Stimulated activated CD4-positive, alpha-beta T cell treated with anti-CD3 and anti-CD28 coated beads, TNF-alpha, amount 100 ng/mL, for 1 hour (primary cell): ENCODE measurements at places on chromosomes 5 and 9.

DNA sequence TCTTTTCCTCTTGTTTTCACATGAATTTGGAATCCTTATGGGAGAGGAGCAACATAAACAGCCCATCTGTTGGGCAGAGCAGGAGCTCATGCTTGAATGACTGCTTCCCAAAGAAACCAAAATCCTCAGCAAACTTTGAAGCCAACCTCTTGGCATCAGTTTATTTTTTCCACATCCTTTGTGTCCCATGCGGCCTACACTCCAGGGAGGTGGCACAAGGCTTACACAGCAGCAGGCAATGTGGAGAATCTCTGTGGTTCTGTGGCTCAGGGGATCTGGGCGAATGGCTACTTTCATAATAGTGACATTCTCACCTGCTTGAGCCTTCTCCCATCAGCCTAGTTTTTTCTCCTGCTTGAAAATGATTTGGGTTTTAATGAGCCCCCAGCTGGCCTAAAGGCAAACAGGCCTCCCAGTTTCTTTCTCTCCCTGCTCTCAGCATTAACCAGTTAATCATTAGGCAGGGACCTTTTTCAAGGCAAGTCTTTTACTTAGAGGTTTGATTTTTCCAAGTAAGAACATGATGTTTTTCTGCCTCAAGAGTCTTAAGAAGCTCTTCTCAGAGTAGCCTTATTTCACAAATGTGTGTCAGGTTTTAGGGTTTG, 370.3 kb downstream of the ARHGEF28 start:
- no peak for DNase-seq

DNA sequence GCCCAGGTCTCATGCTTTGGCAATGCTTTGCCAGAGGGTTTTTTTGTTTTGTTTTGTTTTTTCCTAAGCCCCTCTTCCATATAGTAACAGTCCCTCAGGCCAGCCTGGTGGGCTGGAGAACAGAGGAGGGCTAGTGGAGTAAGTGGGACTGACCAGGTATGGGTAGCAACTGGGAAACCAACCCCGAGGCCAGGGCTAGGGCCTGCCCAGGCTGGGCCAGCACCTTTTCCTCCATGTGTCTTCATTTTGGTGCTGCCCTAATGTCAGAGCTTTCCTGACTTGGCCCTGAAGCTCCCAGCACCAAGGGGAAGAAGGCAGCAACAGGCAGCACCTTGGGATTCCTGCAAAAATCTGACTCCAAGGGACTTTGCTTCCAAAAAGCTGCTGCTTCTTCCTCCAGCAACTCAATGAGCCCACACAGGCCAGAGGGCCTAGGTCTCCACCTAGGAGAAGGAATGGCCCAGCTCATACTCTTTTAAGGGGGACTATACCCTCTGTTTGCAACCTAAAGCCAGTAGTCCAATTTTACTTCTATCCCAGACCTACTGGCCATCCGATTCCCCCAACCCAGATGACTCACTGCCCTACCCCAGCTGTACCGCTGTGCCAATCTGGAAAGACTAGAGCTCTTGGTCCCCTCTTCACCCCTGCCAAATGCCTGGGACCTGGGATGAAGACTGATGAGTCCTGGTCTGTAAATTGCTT, 105.1 kb downstream of the PSD2 start:
- no peak for DNase-seq

- no peak for DNase-seq
These were observed 34.2 kb downstream of the EMB start for GRCh38 chr5:50406877-50407276.

DNA sequence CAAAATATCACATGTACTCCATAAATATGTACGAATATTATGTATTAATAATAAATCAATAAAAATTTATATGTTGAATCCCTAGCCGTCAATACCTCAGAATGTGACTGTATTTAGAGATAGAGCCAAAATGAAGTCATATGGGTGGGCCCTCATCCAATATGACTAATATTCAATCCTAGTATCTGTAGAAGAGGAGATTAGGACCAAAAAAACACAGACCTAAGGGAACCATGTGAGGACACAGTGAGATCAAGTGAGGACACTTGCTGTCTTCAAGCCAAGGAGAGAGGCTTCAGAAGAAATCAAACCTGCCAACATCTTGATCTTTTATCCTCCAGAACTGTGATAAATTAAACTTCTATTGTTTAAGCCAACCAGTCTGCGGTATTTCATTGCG, 3.7 kb upstream of the AMACR start:
- no peak for DNase-seq

DNA sequence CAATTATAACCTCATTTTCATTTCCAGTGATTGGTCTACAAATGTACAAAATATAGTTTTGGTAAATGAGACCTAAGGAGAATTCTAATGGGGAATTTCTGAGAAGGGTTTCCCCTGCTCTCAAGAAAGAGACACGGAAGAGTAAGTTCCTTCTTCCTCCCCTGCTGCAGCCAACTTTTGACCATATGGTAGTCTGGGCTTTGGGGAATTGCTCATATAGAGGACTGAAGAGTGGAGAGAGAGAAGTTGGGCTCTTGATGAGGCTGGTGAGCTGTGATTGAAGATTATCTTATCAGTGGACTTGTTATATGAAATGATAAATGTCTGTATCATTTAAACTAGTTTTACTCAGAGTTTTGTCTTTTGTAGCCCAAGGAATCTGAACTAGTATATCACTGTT, 4.3 kb upstream of the LNPEP start:
- no peak for DNase-seq

GRCh38 chr5:65255294-65255693, 226.4 kb downstream of the ADAMTS6 start:
- no peak for DNase-seq

- DNase-seq: no peak
These were observed 2.0 kb downstream of the GLIS3 start for GRCh38 chr9:4297786-4298254.

- no peak for DNase-seq
These were observed 26.4 kb upstream of the TYRP1 start for GRCh38 chr9:12666813-12667212.

DNA sequence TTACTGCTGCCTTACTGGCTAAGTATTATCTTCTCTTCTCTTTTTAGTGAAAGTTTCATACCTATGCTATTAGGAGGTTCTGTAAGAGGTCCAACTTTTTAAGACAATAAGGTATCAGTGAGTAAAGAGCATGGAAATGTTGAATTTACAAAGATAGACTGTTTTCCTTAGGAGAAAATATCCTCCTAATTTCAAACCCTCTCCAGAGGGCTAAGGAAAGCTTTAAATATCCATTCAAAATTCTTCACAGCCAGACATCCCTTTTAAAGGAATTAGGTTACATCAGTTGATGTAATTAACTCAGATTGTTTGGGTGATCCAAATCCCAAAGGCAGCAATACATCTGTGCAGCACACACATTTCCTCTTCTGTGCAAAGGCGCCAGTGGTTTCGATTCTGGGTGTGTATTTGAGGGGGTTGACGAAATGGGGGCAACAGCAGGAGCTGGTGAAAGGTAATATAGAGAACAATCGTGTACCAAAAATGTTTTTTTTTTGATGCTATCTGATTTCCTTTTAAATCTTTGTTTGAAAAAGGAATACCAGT, 273.8 kb upstream of the RPS23 start:
- DNase-seq: no peak

- no peak for DNase-seq
These were observed 25.9 kb downstream of the GALNT12 start for GRCh38 chr9:98833090-98833956.

- no peak for DNase-seq
These were observed 117.9 kb downstream of the MELK start for GRCh38 chr9:36690412-36691168.

GRCh38 chr5:136374003-136374402, 8.7 kb upstream of the TRPC7 start:
- DNase-seq: no peak

DNA sequence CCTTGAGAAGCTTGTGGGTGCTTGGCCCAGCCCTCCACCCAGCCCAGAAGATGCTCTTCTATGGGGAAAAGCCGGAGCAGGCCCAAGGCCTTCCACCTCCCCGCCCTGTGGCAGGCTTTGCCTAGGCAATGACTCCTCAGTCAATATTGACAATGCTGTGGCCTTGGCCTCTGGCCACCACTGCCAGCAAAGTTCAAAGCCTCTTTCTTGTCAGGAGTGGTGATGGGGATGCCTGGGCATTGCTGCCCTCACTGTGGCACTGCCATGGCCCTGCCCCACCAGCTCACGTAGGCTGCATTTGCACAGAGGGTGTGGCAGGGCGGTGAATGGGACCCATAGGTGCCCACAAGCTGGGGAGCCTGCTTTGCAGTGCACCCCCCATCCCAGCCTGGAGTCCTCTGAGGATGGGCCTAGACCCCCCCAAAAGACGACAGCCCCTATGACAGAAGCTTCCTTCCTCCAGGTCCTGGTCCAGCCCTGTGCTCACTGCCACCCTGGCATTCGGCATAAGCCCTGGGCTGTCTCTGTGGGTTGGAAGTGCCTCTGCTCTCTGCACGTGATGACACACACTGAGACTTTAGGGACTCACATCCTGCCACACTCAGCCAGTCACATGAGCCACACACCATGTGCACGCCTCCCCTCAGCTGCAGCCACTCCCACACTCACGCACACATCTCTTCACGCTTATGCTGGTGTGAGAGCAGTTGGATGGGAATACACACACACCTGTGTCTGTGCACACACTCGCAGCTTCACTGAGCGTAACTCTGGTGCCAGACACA, 31.1 kb downstream of the MORN5 start:
- DNase-seq: no peak

DNA sequence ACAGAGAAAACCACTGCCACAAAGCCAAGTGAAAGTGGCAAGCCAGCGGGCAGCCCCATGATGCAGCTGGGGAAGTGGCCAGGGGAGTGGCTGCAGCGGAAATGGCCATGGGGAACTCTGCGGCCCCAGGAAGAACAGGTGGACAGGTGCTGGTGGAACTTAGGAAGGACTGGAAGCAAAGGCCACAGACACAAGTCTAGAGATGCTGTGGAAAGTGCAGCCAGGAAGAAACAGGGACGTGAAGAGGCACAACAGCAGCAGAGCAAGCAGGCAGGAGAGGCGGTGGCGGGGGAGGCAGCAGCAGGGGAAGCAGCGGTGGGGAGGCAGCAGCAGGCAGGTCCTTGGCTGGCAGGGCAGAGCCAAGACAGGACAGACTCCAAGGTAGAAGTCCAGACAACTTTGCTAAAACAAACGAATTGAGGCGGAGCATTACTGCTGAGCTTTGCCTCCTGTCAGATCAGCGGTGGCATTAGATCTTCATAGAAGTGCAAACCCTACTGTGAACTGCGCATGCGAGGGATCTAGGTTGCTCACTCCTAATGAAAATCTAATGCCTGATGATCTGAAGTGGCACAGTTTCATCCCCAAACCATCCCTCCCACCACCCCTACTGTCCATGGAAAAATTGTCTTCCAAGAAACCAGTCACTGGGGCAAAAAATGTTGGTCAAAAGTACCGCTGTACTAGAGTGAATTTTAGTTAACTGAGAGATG, 11.8 kb downstream of the SURF6 start:
- DNase-seq: no peak

- DNase-seq: no peak
These were observed 101.9 kb downstream of the MTRR start for GRCh38 chr5:7970816-7971215.

- DNase-seq: no peak
These were observed 110.3 kb upstream of the IQGAP2 start for GRCh38 chr5:76292620-76293322.

DNA sequence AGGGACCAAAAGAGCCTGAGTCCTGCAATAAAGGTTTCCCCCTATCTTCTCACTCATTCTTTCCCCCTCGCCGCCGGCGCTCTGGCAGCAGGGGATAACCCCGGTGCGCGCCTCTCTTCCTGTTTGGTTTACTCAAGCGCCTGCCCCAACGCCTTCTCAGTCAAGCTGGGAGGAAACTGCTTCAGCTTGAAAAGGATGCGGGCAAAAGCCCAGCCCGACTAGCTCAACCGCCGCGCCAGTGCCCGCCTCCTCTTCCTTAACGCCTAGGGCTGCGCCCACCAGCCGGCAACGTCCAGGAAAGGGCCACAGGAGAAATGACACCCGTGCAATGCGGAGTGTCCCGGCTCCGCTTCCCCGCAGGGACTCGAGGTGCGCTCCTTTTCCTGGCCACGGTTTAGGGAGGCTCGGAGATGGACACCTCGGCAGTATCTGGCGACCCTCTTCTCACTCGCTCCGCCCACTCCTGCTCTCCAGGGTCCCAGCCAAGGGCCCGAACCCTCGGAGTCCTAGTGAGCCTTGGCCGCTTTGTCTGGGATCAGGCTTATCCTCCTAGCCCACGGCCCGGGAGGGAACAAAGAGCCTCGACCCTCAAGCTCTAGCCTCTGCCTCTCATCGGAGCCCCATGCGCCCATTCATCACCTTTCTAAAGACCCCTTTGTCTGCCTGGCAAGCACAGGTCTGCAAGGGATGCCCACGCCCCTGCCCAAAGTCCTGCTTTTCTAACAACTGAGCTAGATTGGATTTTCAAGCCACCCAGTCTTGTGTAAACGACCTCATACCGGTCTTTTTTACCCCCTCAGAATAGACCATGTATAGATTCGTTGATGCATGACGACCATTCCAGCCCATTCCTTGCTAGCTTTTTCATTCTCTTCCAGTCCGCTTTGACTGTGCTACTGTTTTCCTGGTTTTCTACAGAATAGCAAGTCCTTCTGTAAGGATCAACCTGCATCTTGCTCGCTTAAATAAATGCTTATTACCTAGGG, 2.0 kb downstream of the ST8SIA4 start:
- DNase-seq: peak; percentile 83

GRCh38 chr9:89701221-89701798, 96.5 kb downstream of the GADD45G start:
- DNase-seq: peak; percentile 20

- no peak for DNase-seq
These were observed 15.3 kb upstream of the KIF12 start for GRCh38 chr9:114114364-114114763.

DNA sequence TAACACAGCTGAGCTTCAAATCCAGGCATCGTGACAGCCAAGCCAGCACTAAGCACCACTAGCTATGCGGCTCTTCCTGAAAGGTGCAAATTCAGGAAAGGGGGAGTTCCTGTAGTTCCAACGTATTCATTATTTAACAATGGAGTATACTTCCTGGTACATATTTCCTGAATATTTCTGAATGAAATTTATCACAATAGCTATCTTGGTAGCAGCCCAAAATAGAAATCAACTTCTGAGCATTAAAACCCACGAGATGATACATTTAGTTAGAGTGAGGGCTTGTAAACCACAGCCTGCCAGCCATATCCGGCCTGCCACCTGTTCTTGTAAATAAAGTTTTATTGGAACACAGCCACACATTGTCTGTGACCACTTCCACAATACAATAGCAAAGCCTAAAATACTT, 109.7 kb upstream of the RETREG1 start:
- no peak for DNase-seq

DNA sequence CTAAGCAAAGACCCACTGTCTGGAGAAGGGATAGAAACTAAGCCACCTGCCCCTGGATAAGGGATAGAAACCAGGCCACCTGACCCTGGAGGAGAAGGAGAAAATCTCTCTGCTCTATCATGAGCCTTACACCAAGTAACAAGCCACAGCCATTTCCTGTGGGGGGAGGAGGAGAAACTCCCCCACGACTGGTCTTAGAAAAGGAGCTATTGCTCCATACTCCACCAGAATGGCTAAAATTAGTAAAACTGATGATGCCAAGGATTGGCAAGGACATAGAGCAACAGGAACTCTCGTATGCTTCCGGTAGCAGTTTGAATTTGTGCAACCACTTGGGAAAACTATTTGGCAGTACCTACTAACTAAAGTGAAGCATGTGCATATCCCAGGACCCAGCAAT, 70.8 kb downstream of the ACTL7B start:
- DNase-seq: no peak

GRCh38 chr9:5578698-5579085, 50.2 kb upstream of the RIC1 start:
- no peak for DNase-seq

- DNase-seq: no peak
These were observed 34.5 kb downstream of the COL15A1 start for GRCh38 chr9:98978231-98978681.

- DNase-seq: no peak
These were observed 42.4 kb downstream of the STRBP start for GRCh38 chr9:123225995-123226394.
